Left renal cortex interstitium (tissue), 4 donors: ENCODE measurements at places on chromosomes 3 and 15. TPM values are rescaled to one million over a fixed set of nuclear protein-coding genes. Genes with fewer than 3 reads are reported as not detected.

GRCh38 chr3:81909796-81910195 lies 148.4 kb upstream of the GBE1 start:
- DNase-seq = no peak

DNA sequence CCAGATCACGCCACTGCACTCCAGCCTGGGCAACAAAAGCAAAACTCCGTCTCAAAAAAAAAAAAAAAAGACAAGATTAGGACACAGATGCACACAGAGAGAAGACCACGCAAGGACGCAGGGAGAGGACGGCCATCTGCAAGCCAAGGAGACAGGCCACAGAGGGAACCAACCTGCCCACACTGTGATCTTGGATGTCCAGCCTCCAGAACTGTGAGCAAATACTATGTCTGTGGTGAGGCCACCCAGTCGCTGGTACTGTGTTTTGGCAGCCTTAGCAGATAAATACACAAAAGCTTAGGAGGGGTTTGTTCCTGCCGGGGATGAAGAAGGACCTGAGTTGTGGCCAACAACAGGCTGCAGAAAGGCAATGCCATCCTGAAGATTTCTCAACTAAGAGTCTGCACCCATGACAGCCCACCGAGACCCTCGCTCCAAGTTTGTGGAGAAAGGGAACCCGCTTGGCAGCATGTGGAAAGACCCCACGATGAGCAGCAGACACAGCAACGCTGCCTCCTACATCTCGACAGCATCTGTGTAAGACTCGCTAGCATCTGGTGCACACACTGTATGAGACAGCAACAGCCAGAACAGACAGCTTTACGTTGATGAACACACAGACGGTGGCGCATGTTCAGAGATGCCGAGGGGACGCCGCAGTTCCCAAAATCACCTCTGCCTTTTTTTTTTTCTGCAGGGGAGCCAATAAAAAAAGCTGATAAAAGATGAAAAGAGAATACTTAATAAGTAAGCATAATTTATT lies 13.7 kb downstream of the CYFIP1 start:
- no peak for DNase-seq

DNA sequence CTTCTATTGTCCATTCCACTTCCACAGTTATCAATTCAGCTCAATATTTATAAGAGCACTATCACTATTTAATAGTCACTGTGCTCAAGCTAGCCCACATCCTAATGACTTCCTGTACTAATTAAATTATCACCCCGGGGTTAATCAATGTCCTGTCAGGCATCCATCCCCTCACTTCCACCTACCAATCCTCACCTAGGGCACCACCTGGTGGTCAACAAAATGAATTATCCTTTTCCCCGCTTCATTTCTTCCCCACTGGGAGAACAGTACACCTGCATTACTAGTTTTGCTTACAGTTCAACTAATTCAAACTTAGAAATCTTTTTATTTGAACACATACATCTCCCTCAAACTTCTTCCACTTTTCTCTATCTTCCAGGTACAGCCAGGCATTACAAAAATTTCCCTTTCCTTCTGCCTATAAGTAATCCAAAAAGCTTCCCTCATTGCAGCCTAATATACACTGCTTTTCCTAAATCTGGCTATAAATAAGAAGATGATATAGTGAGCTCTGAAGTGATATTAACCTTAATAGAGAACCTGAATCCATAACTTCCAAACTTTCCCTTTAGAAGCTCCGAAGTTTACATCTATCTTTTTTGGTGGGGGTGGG lies 68.5 kb downstream of the TMCC1 start:
- peak; percentile 23 for DNase-seq

- DNase-seq = no peak
Measured at GRCh38 chr3:152349392-152349791, 80.7 kb downstream of the MBNL1 start.

DNA sequence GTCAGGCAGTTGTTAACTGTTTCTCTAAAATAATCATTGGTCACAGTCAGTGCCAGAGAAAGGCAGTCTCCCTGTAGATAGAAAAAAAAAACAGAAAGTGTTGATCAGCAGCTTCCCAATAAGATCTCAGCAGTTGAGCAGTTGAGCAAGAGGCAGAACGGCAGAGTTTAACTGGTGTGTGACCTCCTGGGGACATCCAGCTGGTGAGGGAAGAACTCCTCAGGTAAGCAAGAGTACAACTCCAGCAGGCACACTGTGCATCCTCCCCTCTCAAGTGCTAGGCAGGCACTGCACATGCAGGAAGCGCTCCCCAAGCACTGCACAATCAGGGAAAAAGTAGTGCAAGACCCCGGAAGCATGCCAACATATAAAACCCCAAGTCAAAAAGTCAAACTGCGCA lies 1287.2 kb downstream of the NSUN3 start:
- no peak for DNase-seq

GRCh38 chr3:15467227-15468181 lies 40.1 kb downstream of the EAF1 start:
- no peak for DNase-seq

- DNase-seq = no peak
Measured at GRCh38 chr3:134388788-134389485, 14.7 kb upstream of the AMOTL2 start.

DNA sequence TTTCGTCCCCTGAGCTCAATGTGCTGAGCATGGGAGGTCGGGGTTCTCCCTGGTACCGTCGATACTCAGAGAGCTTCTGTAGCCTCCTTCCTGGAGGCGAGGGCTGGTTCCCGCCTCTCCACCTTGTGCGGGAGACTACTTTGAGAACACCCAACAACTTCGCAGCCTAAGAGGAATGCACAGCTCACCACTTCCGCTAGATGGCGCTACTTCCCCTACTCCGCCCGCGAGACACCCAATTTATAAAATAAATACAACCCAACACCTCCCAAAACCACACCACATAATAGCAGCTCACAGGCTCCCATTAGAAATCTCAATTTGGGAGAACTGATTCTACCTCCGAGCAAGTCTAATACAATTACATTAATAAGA lies 1.2 kb downstream of the RGMA start:
- DNase-seq = no peak

- no peak for DNase-seq
Measured at GRCh38 chr3:31157047-31157694, 262.7 kb upstream of the GADL1 start.

- DNase-seq = no peak
Measured at GRCh38 chr3:161035711-161036110, 69.4 kb downstream of the B3GALNT1 start.

DNA sequence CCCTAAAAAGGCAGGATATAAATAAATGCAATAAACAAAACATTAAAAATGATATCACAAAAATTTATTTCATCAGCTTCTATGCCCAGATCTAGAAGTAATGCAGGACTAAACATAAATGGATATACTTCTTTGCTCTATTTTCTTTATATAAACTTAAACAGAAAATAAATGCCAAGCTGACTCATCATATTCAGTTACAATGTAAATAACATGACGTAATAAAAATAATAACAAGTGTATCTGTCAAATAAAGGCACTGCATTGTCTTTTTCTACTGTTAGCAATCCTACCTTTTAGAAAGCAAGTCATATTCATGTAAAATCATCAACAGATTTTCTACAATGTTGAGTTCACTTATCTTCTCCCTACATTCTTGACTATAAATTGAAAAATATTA lies 61.6 kb downstream of the NEK10 start:
- no peak for DNase-seq

GRCh38 chr3:23796518-23796917 lies 9.2 kb upstream of the UBE2E1 start:
- no peak for DNase-seq

Gene SNTN
- polyA plus RNA-seq = not detected

Gene CCDC39
- 3.4 TPM for polyA plus RNA-seq
